Karpas-422 (cell line): ENCODE measurements at places on chromosomes 6 and 20. TPM values are rescaled to one million over a fixed set of nuclear protein-coding genes. Genes with fewer than 3 reads are reported as not detected.

GRCh38 chr6:39075807-39076622, 27.4 kb downstream of the GLP1R start:
- DNase-seq = no peak

- no peak for DNase-seq
These were observed 206.3 kb downstream of the COL19A1 start for GRCh38 chr6:70072540-70073179.

- no peak for DNase-seq
These were observed 654.1 kb upstream of the MARCKS start for GRCh38 chr6:113202852-113203714.

RIN2 gene
- 1.7 and 3.3 TPM in 2 replicates for total RNA-seq

SRSF12 gene
- total RNA-seq = not detected in 2 replicates

DNA sequence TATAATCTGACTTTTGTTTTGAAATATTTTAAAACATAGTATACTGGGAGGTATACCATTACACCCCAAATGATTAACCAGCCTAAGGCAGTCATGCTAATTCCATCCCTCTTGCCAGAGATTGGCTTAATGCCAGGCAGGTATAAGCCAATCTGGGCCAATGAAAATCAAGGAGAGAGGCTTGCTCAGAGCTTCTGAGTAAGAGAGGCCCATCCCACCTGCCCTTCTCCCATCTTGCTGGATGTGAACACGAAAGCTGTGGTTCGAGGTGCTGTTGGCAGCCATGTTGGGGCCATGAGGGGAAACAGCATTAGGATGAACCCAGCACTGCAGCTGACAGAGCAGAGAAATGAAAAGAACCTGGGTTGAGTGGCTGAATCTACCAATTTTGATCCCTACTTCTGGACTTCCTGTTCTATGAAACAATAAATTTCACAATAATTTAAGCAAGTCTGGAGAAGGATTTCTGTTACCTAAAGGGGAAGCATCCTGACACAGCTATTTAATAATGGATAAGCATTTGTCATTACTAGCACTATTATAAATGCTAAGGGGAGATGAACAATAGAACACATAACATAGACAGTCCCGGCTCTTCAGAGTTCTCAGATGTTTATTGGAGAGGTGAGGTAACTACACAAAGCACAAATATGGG, 152.3 kb downstream of the CDC5L start:
- DNase-seq = no peak

BNIP5 gene
- not detected in 2 replicates for total RNA-seq
